ENCODE measurements at places on chromosomes 7 and 10.

- DNase-seq, result no peak
These were observed 11.2 kb downstream of the CTBP2 start for GRCh38 chr10:125149036-125149679.

DNA sequence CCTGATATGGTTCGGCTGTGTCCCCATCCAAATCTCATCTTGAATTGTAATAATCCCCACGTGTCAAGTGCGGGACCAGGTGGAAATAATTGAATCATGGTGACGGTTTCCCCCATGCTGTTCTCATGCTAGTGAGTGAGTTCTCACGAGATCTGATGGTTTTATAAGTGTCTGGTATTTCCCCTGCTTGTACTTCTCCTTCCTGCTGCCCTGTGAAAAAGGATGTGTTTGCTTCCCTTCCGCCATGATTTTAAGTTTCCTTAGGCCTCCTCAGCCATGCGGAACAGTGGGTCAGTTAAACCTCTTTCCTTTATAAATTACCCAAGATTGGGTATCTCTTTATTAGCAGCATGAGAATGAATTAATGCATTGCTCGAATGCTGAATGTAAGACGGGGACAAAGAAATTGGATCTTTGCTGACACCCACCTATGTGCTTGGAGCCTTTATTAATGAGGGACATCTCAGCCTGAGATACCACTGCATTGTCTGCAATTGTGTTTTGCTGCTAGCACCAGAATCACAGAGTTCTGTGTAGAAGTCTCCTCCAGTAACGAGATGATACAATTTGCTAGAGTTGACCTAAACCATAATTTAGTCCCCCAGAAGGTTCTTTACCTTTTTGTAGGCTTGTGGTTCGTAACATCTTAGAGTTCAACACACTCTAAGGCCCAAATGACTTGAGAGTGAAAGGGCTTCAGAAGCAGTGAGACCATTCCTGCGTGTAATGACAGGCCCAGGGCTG lies 28.6 kb downstream of the SLC35B4 start:
- DNase-seq, result no peak

- DNase-seq, result no peak
These were observed 261.6 kb downstream of the WDR11 start for GRCh38 chr10:121112579-121113384.

- no peak for DNase-seq
These were observed 23.6 kb upstream of the CD36 start for GRCh38 chr7:80614851-80615271.

Measured in stimulated activated CD4-positive, alpha-beta T cell treated with anti-CD3 and anti-CD28 coated beads, Interleukin-4, amount 100 ng/mL, for 24 hours (primary cell).